ENCODE measurements at places on chromosomes 1 and 21. TPM values are rescaled to one million over a fixed set of nuclear protein-coding genes. Genes with fewer than 3 reads are reported as not detected.

The TMEM125 gene
- total RNA-seq, result not detected

The CFAP298 gene
- 20.4 TPM for total RNA-seq

The FAM163A gene
- total RNA-seq, result not detected

The NPR1 gene
- 168 TPM for total RNA-seq

- no peaks in the 10 kb centered on the region for H3K27me3 ChIP-seq
- H3K36me3 ChIP-seq, result no peaks in the 10 kb centered on the region
- H3K4me3 ChIP-seq, result no peak overlapping the region
- H3K4me1 ChIP-seq, result peaks cover 12% of the 10 kb centered on the region
Observed at GRCh38 chr1:225699336-225699735, 46.4 kb upstream of the ENAH start.

DNA sequence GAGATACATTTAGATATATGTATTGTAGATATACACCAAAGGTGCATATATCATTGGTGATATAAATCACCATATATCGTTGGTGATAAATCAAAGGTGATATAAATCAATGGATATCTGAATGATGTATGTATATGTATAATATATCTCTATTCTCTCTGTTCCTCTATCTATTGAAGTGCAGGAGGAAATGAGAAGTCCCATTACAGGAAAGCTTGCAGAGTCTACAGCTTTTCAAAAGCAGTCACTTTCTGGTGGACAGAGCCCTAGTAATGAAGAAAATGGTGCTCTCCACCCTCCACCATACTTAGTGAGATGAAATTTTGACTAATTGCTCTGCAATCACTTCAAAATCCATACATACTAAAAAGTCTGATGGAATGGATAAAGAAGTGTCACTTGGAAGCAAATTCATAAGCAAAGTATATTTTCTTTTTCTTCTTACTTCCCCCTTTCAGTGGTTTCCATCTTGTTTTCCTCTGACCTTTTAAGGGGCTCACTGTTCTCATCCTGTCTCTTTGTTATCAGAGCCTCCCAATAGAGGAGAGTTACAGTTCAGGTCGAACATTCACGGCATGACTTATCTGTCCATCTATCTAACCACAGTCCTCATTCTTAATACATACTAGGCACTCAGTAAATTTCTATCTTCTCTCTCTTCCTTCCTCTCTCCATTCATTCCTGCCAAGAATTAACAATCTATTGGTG lies 227.2 kb downstream of the KCNJ6 start:
- no peaks in the 10 kb centered on the region for H3K36me3 ChIP-seq
- no peaks in the 10 kb centered on the region for H3K27me3 ChIP-seq
- no peaks in the 10 kb centered on the region for H3K4me1 ChIP-seq
- no peak overlapping the region for H3K4me3 ChIP-seq

DNA sequence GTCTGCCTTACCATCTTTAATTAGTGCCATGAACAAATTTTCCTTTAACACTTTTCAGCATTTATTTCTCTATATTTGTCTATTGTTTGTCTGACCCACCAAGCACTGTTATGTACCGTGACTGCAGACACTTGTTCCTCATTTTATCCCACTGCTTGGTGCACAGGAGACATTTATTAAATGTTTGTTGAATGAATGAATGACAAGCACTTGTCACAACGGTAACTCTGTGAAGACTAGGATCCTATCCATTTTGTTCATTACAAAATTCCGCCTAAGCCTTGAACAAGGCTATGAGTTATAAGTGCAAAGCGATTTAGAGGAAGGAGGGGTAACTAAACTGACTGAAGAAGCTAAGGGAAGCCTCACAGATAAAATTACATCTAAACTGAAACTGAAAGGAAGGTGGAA lies 379 bp upstream of the STRIP1 start:
- H3K4me1 ChIP-seq, result no peaks in the 10 kb centered on the region
- H3K27me3 ChIP-seq, result no peaks in the 10 kb centered on the region
- peaks cover 5% of the 10 kb centered on the region for H3K36me3 ChIP-seq

GRCh38 chr1:101280942-101281654 lies 44.3 kb downstream of the S1PR1 start:
- no peaks in the 10 kb centered on the region for H3K27me3 ChIP-seq
- H3K4me1 ChIP-seq, result no peaks in the 10 kb centered on the region
- no peaks in the 10 kb centered on the region for H3K36me3 ChIP-seq
- DNase-seq, result no peak

DNA sequence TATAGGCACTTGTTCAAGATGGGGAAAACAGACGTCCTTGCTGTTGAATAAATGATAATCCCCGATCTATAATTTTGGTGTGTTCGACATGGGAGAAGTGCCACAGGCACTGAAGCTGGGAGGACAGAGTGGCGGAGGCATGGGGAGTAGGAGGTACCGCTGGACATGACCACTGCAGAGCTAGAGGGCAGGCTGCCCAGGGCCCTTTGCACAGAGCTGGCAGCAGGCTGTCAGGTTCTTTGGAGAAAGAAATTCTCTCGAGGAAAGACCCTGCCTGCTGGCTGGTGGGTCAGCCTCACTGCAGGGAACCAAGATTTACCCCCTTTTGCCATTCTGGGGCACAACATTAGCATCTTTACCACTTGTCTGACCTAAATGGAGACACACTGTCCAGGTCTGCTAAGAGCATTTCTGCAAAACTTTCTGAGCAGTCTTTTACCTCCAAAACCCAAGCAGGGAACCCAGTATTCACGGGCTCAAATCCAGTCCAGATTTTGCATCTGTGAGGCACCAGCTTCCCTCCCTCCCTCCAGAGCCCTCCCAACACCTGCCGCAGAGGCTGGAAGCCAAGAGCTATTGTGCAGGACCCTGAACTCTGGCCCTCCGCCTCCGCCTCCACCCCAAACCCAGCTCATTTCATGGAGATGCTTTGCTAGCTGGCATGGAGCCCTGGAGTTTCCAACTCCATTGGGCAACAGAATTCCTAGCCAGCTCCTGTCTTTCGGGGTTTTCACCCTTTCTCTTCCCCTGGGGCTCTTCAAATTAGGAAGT lies 142.3 kb downstream of the PLXNA2 start:
- DNase-seq, result no peak
- peaks cover 2% of the 10 kb centered on the region for H3K36me3 ChIP-seq
- H3K4me1 ChIP-seq, result no peaks in the 10 kb centered on the region
- H3K4me3 ChIP-seq, result no peak overlapping the region

GRCh38 chr1:200174525-200175295 lies 147.2 kb downstream of the NR5A2 start:
- no peaks in the 10 kb centered on the region for H3K27me3 ChIP-seq
- no peaks in the 10 kb centered on the region for H3K36me3 ChIP-seq
- no peak overlapping the region for H3K27ac ChIP-seq
- no peaks in the 10 kb centered on the region for H3K4me1 ChIP-seq
- DNase-seq, result no peak

- H3K4me3 ChIP-seq, result no peak overlapping the region
- H3K4me1 ChIP-seq, result no peaks in the 10 kb centered on the region
- no peaks in the 10 kb centered on the region for H3K27me3 ChIP-seq
- H3K36me3 ChIP-seq, result no peaks in the 10 kb centered on the region
- H3K27ac ChIP-seq, result no peak overlapping the region
Observed at GRCh38 chr1:61005614-61006580, 76.5 kb upstream of the NFIA start.

GRCh38 chr21:44415073-44416025 lies 40.0 kb upstream of the LRRC3 start:
- H3K27me3 ChIP-seq, result no peaks in the 10 kb centered on the region
- no peak overlapping the region for H3K4me3 ChIP-seq
- peak; percentile 21 for DNase-seq

DNA sequence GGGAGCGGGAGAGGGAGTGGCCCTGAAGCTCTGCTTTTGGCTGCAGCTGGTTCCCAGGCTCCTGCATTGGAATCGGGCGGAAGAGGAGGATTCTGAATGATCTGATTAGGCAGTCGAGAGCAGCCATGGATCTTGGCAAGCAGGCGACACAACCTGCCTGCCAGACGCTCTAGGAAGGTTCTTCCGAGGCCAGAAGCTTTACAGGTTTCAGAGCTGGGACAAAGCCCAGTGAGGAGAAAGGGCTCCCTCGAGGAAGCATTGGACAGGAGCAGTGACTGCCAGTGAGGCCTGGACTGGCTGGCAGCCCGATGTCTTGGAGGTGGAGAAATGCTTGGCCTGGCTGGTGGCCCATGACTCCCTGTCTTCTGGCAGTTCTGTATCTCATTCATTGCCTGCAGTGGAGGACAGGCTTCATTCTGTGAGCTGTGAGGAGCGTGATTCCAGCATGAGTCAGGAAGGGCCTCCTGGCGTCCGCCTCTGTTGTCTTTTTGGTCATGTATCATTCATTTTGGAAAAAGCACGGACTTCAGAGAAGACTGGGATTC lies 132.7 kb upstream of the IPO9 start:
- no peak overlapping the region for H3K4me3 ChIP-seq
- peak; percentile 93 for DNase-seq
- peak overlapping the region; percentile 12 for H3K27ac ChIP-seq
- H3K36me3 ChIP-seq, result no peaks in the 10 kb centered on the region

GRCh38 chr1:24720152-24720551 lies 25.1 kb upstream of the CLIC4 start:
- no peaks in the 10 kb centered on the region for H3K36me3 ChIP-seq
- H3K4me1 ChIP-seq, result no peaks in the 10 kb centered on the region
- no peak overlapping the region for H3K4me3 ChIP-seq
- peak; percentile 95 for DNase-seq
- H3K27ac ChIP-seq, result peak overlapping the region; percentile 58

DNA sequence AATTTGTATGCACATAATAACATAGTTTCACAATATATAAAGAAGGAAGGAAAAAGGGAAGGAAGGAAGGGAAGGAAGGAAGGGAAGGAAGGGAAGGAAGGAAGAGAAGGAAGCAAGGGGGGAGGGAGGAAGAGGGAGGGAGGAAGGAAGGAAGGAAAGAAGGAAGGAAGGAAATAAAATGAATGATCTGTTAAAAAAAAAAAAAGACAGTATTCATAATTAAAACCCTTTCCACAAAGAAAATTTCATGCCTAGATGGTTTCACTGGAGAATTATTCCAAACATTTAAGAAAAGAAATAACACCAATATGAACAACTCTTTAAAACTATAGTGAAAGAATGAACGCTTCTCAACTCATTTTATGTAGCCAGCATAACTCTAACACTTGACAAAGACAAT lies 44.8 kb downstream of the CDKN2C start:
- H3K27ac ChIP-seq, result no peak overlapping the region
- no peaks in the 10 kb centered on the region for H3K27me3 ChIP-seq
- no peak for DNase-seq
- H3K4me1 ChIP-seq, result no peaks in the 10 kb centered on the region
- H3K36me3 ChIP-seq, result no peaks in the 10 kb centered on the region

DNA sequence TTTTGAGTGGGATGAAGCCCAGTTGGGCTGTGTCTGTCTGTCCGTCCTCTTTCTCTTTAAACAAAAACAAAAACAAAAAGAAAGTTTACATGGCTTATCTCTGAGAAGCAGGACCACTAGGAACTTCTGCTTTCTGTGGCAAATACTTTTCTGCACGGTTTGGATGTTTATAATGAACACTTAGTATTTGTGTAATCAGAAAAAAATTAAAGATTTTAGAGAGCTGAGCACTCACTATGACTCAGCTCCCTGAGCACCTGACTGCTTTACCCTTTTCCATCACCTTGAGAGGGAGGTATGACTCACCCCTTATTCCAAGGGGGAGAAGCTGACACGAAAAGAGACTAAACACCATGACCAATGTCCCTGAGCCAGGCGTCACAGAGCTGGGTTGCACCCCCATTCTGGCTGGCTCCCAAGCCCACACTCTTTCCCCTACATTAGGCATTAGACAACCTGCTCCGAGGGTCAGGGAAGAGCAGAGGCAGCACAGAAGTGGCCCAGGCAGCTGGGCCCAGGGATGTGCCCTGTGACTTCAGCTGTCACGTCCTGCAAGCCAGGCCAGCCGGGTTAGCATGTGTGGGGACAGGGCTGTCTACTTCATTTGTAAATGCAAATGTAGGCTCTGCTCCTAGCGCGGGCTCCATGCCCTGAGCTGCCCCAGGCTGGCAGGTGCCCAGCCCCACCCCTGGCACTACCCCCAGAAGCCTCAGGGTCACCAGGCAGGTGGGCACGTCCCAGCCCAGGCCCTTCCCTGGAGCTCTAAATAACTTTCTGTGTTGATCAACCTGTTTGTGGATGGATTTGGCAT lies 30.4 kb downstream of the RAP1GAP start:
- no peak for DNase-seq
- H3K4me3 ChIP-seq, result no peak overlapping the region
- H3K4me1 ChIP-seq, result no peaks in the 10 kb centered on the region
- no peaks in the 10 kb centered on the region for H3K36me3 ChIP-seq

GRCh38 chr21:21018821-21019220 lies 20.6 kb downstream of the NCAM2 start:
- H3K27ac ChIP-seq, result no peak overlapping the region
- no peaks in the 10 kb centered on the region for H3K36me3 ChIP-seq
- no peak for DNase-seq
- no peaks in the 10 kb centered on the region for H3K27me3 ChIP-seq
- H3K4me3 ChIP-seq, result no peak overlapping the region
